ENCODE measurements at places on chromosomes 3 and 15.

- DNase-seq, result no peak
Measured at GRCh38 chr3:32440611-32441350, 49.1 kb downstream of the CMTM7 start.

DNA sequence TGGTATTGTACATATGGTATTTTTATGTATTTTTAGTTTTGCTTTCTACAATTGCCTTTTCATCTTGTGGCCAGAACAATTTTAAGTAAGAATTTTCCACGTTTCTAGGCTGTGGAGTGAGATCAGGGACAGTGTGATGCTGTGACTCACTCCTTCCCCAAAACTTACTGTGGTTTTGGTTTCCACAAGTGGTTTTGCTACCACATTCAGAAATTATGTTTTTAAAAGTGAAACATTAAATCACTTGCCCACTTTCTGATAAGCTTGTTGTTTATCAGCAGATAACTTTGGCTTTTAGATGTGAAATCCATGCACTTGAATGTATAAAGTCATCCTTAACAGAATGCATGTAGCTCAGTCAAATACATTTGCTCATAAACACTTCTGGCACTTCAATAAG lies 192.2 kb upstream of the THRB start:
- no peak for DNase-seq

GRCh38 chr3:107384907-107385306 lies 7.7 kb downstream of the CCDC54 start:
- no peak for DNase-seq

- no peak for DNase-seq
Measured at GRCh38 chr15:26864664-26865191, 2.1 kb upstream of the GABRA5 start.

GRCh38 chr3:172052405-172052804 lies 13.0 kb downstream of the FNDC3B start:
- DNase-seq, result no peak

DNA sequence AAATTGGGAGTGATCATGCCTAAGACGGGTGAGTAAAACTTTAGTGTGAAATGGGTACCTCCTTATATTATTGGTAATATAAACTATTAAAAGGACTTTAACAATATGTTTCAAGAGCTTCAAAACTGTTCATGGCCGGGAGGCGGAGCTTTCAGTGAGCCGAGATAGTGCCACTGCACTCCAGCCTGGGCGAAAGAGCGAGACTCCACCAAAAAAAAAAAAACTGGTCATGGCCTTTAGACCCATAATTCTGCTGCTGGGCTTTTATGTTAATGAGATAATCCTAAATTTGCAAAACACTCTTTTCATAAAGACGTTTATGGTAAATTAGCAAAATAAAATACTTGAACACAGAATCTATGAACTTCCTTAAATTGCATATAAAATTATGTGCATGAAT lies 22.8 kb downstream of the TRPC1 start:
- DNase-seq, result no peak

- DNase-seq, result no peak
Measured at GRCh38 chr15:65873256-65873655, 4.0 kb downstream of the RAB11A start.

- DNase-seq, result no peak
Measured at GRCh38 chr3:193563426-193563825, 8.7 kb upstream of the ATP13A4 start.

DNA sequence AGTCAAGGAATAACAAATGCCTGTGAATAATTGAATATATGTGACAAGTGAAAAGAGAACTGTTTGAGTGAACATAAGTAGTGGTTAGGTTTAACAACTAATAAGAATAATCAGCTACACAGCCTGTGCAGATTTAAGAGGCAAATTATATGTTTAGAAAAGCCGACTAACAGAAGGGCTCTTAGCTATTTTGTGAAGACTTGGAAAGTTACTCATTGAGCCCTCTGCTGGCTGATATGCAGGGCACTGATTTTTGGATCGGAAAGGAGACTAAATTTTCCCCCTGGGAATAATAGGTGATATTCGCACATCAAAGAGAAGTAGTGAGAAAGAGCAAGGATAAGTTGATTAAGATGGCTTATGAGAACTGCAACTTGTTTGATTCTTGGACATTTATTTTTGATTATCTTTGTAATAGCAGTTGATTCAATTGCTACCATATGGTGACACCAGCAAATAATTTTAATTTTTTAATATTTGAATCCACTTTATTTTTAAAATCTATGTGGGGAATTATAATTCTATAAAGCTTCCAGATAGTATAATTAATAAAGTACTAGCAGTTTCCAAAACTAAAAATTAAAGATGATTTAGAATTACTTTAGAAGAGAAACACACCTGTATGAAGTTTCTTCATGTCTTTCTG lies 156.2 kb downstream of the NLGN1 start:
- no peak for DNase-seq

DNA sequence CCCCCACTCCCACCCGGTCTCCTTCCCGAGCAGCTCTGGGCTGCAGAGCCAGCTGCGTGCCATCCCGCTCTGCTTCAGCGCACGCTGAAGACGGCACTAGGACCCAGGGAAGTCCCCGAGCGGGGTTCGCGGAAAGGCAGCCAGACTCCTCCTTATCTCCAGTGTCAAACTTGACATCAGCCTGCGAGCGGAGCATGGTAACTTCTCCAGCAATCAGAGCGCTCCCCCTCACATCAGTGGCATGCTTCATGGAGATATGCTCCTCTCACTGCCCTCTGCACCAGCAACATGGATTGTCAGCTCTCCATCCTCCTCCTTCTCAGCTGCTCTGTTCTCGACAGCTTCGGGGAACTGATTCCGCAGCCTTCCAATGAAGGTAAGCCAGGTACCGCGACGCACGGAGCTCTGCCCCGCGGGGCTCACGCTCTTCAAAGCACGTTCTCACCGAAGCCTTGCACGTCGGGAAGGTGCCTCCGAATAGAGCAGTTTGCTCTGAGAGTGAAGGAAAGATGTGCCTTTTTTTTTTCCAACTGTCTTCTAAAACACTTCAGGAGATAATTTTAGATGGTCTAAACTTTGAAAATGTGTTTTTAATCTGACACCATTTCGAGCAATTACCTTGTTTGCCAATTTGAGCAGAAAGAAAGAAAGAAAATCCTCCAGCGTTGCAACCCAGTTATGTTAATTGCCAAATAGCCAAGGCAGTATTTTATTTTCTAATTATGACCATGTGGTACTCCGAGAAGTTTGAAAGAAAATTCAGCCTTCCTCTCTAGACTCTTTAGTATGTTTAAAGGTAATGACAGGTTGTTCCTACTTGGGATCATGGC lies at the start of gene EPHA3:
TSS of gene EPHA3 (plus strand) at position 161 of the 830 bp plus-strand sequence. CDS start at position 289, 128 bp downstream.
- DNase-seq, result peak; percentile 50

GRCh38 chr3:120182613-120183511 lies 88.6 kb upstream of the GSK3B start:
- DNase-seq, result no peak

DNA sequence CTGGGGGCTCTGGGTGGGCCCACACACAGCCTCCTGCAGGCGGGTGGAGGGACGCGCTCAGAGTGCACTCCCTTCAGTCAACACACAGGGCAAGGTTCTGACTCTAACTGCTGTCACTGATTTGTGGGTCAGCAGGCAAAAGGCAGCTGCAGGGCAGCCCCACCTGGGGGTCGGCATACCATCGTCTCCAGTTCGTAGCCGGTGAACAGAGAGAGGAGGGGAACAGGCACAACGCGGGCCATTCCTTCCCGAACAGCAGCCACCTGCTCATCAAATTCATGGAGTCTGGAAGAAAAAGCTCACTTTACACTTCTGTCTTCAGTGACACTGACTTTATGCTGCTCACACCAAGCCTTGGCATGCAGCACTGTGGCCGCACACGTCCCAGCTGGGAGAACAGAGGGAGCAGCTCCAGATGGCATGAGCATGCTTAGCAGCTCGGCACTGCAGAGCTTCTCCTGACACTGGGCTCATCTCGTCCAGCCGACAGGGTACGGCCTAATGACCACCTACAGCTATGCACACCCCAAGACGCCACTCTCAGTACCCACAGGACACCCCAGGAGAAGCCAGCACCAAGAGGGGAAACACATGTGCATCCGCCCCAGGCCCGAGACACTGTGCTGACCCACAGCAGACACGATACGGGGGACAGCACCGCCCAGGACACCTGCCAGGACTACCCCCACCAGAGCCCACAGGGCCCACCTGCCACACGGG lies 14.4 kb upstream of the OCA2 start:
- no peak for DNase-seq

DNA sequence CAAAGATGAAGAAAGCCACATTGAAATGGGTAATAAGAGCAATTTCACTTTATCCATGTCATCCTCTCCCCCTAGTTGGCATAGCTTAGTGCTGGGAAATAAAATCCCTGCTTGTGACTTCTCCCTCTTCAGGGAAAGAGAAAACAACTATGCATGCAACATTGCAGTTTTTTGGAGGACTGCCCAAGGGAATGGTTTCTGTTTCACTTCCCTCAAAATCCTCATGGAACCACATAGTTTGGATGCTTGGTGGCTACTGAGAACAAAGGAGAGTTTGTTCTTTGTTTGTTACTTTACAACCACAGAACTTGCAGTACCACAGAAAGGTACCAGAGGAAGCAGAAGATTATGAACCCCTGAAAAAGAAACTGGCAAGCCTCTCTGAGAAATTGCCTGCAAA lies 384.6 kb upstream of the RORA start:
- DNase-seq, result no peak

GRCh38 chr3:31876331-31876730 lies 104.7 kb downstream of the OSBPL10 start:
- DNase-seq, result peak; percentile 4

- DNase-seq, result no peak
Measured at GRCh38 chr15:57272771-57273357, 103.4 kb upstream of the CGNL1 start.

GRCh38 chr15:38685686-38686339 lies 121.2 kb upstream of the RASGRP1 start:
- DNase-seq, result no peak

GRCh38 chr15:24734396-24734795 lies 58.8 kb downstream of the NPAP1 start:
- no peak for DNase-seq

Measured in amygdala (tissue), 56 donors.